ENCODE measurements at places on chromosomes 1 and 21.

DNA sequence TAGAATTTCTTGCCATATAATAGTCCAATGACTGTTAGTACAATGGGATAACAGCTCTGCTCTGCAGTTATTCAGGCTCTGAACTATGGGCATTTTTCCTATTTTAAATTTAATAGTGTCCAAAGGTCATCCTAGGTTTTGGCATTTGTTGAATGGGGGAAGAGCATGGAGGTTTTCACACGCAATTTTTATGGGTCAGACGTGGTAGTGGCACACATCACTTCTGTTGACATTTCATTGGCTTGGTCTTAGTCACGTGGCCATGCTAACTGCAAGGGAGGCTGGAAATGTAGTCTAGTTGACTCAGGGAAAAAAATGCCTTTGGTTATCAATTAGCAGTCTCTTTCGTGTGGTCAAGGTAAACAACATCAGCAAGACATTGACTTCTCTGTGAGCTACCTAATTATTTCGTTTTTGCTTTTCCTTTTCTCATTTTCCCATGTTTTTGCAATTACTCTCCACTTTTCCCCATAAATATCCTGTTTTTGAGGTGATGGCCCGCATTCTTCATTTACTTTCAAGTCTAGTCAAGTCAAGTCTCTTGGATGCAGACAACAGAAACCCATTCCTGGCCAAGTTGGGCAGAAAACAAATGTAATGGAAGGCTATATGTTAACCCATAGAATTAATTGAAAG is 82.8 kb downstream of the DYRK1A start:
- no peaks in the 10 kb centered on the region for H3K36me3 ChIP-seq
- H3K27ac ChIP-seq: no peak overlapping the region
- no peak overlapping the region for H3K4me3 ChIP-seq
- H3K27me3 ChIP-seq: no peaks in the 10 kb centered on the region
- H3K4me1 ChIP-seq: peaks cover 16% of the 10 kb centered on the region

- H3K4me1 ChIP-seq: no peaks in the 10 kb centered on the region
- H3K4me3 ChIP-seq: no peak overlapping the region
- H3K27me3 ChIP-seq: no peaks in the 10 kb centered on the region
These were observed 130.0 kb downstream of the HS2ST1 start for GRCh38 chr1:87044424-87044823.

DNA sequence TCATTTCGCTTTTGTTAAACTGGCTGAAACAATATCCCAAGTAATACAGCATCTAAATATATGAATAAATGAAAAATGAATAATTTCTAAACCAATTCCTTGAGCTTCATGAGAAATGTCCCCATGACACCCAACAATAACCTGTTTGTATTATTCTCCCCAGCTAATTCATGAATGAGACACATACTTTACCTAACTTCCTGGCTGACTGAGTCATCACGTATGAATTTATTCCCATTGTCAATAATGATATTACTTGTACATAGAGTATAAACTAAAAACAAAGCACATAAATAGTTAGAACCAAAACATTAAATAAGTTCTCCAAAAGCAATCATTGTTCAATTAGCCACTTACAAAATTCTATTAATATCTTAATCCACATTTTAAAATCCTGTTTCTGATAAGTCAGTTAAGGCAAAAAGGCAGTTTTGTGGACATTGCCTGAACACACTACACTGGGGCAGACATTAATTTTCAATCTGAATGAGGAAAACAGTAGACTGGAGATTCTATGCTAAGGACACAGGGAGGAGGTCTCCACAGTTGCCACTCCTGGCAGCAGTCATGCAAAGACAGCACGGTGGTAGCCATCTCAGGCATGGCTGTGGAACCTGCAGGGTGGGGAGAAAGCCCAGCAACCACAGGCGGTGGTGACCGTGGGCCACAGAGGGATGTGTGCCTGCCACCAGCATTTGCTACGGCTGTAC is 48.2 kb downstream of the SLC9C2 start:
- H3K27me3 ChIP-seq: no peaks in the 10 kb centered on the region
- H3K36me3 ChIP-seq: no peaks in the 10 kb centered on the region
- H3K4me3 ChIP-seq: no peak overlapping the region
- DNase-seq: no peak
- no peaks in the 10 kb centered on the region for H3K4me1 ChIP-seq

GRCh38 chr1:239617731-239618130 is 231.4 kb downstream of the CHRM3 start:
- no peaks in the 10 kb centered on the region for H3K27me3 ChIP-seq
- no peaks in the 10 kb centered on the region for H3K4me1 ChIP-seq
- no peak overlapping the region for H3K4me3 ChIP-seq
- no peaks in the 10 kb centered on the region for H3K36me3 ChIP-seq
- DNase-seq: no peak

GRCh38 chr1:218254296-218254946 is 30.7 kb upstream of the RRP15 start:
- no peaks in the 10 kb centered on the region for H3K4me1 ChIP-seq
- no peak overlapping the region for H3K27ac ChIP-seq
- no peaks in the 10 kb centered on the region for H3K36me3 ChIP-seq
- H3K27me3 ChIP-seq: no peaks in the 10 kb centered on the region

DNA sequence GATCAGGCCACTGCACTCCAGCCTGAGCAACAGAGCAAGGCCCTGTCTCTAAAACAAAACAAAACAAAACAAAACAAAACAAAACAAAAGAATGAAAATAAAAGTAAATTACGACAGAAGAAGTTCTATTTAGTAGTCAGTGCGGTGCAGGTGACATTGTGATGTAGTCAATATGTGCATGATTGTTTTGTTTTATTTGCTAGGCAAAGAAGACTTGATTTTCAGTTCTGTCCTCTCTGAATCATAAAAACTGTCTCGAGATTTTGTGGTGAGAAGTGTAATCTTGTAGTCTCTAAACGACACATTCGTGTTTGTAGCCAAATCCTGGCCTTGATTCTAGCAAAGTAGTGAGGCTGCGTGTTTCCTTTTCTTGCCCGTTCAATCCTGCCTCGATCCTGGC is 23.5 kb downstream of the PEX14 start:
- DNase-seq: no peak
- no peaks in the 10 kb centered on the region for H3K36me3 ChIP-seq
- peaks cover 9% of the 10 kb centered on the region for H3K4me1 ChIP-seq
- no peak overlapping the region for H3K4me3 ChIP-seq
- H3K27ac ChIP-seq: no peak overlapping the region

- no peaks in the 10 kb centered on the region for H3K36me3 ChIP-seq
- peaks cover 5% of the 10 kb centered on the region for H3K4me1 ChIP-seq
- no peak for DNase-seq
- no peak overlapping the region for H3K27ac ChIP-seq
- H3K4me3 ChIP-seq: no peak overlapping the region
- no peaks in the 10 kb centered on the region for H3K27me3 ChIP-seq
These were observed 84.4 kb downstream of the RNF220 start for GRCh38 chr1:44489481-44489880.

DNA sequence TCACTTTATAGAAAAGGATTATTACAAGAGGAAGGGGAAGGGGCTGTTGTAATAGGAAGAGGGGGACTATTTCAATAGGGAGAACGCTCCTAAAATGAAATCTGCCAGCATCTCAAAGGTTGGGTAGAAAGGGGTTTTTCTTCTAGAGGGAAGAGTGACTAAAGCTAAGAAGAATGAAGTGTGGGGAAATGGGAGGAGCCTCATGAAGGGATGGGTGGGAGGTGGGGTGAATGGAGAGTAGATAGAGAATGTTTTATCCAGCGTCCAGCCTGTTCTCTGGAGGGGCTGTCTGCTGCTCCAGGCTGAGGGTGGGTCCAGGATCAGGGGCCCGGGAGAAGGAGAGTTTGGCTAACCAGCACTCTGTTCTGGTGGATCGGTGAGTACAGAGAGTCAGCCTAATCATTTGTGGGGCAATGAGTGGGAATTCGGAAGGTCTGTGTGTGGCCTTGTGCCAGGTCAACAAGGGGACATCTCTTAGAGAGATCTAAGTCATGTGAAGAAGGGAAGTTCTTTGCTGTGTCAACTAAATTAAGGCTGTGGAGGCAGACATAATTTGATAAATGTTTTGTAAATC is 25.2 kb downstream of the VN1R5 start:
- no peak overlapping the region for H3K27ac ChIP-seq
- no peak for DNase-seq
- no peaks in the 10 kb centered on the region for H3K27me3 ChIP-seq
- H3K36me3 ChIP-seq: no peaks in the 10 kb centered on the region

GRCh38 chr1:155073377-155074242 is 5.0 kb upstream of the EFNA3 start:
- no peak overlapping the region for H3K27ac ChIP-seq
- no peaks in the 10 kb centered on the region for H3K27me3 ChIP-seq
- H3K36me3 ChIP-seq: no peaks in the 10 kb centered on the region
- no peak for DNase-seq
- H3K4me3 ChIP-seq: no peak overlapping the region

GRCh38 chr21:36337099-36337509 is 17.1 kb downstream of the MORC3 start:
- H3K27me3 ChIP-seq: no peaks in the 10 kb centered on the region
- no peak overlapping the region for H3K4me3 ChIP-seq
- no peak for DNase-seq
- H3K4me1 ChIP-seq: peaks cover 6% of the 10 kb centered on the region
- no peaks in the 10 kb centered on the region for H3K36me3 ChIP-seq

- no peaks in the 10 kb centered on the region for H3K36me3 ChIP-seq
- H3K27ac ChIP-seq: no peak overlapping the region
- H3K4me1 ChIP-seq: no peaks in the 10 kb centered on the region
- DNase-seq: no peak
These were observed 77.4 kb upstream of the BACH1 start for GRCh38 chr21:29221253-29221744.

- no peak for DNase-seq
- no peak overlapping the region for H3K27ac ChIP-seq
- no peak overlapping the region for H3K4me3 ChIP-seq
- no peaks in the 10 kb centered on the region for H3K36me3 ChIP-seq
- no peaks in the 10 kb centered on the region for H3K27me3 ChIP-seq
These were observed 111.5 kb upstream of the ZC3H11B start for GRCh38 chr1:219724440-219724839.
